Stimulated activated CD4-positive, alpha-beta T cell treated with anti-CD3 and anti-CD28 coated beads, Interleukin-2, amount 100 ng/mL, for 24 hours (primary cell): ENCODE measurements at places on chromosomes 1 and 21.

GRCh38 chr1:86176226-86176625, 19.7 kb upstream of the COL24A1 start:
- DNase-seq = no peak

DNA sequence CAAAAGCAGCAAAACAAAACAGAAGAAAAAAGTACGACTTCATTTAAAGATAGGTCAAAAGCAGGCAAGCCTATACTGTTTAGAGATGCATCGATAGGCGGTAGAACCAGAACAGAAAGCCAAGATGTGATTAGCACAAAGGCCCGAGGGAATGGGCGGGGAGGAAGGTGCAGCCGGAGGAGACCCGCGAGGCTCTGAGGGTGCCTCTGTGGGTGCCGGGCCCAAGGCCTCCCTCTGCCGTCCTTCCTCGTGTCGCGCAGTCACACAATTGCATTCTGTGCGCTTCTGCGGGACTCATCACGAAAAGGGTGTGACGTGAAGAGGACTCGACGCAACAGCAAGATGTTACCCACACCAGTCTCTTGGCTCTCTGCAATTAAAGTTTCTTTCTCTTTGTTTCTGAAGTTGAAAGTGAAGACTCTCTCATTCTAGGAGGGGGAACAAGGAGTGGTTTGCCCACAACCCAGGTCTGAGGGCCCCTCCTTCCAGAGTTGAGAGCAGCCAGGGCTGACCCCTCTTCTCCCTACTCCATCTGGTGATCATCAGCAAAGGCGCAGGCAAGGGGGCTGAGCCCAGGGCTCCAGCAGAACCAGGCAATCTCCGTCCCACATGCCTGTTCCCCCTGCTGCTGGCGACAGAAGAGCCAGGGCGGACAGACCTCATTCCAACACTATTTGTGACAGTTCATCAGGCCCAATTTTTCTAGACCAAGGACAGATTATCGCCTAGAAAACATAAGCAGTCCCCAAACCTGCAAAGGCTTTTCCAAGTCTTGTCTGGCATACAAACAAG, 41.0 kb downstream of the NPHP4 start:
- DNase-seq = no peak

GRCh38 chr1:160954158-160955104, at the start of gene ITLN2:
Gene ITLN2 (minus strand): TSS chr1:160954809. CDS start chr1:160954741, 68 bp downstream.
- DNase-seq = peak; percentile 49

DNA sequence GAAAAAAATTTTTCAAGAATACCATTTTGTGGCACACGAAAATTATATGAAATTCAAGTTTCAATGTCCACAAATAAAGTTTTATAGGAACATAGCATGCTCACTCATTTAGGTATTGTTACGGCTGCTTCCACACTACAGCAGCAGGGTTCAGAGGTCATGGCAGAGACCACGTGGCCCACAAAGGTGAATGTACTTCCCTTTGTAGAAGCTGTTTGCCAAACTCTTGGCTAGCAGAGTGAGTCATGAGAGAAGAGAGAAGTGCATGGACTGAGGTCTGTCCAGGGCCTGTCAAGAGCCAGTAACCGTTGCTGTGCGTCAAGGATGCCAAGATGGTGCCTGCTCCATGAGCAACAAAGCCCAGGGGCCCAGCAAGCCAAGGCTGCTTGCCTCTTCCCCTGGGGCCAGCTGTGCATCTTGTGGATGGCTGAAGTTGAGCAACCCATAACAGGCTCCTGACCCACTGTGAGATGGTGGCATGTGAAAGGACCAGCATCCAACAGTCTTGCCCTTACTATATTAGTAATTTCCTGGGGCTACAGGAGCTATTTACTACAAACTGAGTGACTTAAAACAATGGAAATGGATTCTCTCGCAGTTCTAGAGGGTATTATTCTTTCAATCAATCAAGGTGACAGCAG, 64.8 kb upstream of the ATP5PO start:
- no peak for DNase-seq

DNA sequence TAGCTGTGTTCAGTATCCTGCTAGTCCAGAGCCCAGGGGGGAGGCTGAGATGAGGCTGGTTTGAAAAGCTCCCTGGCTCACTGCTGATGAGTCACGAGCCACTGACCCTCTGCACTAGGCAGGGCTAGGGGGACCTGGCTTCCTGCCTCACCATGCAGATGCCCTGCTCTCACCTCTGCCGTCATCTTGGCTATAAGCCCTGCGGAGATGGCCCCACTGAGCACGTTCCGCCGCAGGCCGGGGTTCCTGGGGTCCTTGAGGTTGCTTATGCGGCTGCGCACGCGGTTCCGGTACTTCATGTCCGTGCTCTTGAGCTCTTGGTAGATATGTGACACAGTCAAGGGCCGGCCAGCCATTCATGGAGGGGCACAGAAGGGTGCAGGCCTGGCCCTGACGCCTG, 24.1 kb upstream of the ZNF436 start:
- no peak for DNase-seq

GRCh38 chr1:54583871-54584270, 35.8 kb downstream of the ACOT11 start:
- no peak for DNase-seq

GRCh38 chr1:178612261-178612660, 99.4 kb downstream of the TEX35 start:
- no peak for DNase-seq

DNA sequence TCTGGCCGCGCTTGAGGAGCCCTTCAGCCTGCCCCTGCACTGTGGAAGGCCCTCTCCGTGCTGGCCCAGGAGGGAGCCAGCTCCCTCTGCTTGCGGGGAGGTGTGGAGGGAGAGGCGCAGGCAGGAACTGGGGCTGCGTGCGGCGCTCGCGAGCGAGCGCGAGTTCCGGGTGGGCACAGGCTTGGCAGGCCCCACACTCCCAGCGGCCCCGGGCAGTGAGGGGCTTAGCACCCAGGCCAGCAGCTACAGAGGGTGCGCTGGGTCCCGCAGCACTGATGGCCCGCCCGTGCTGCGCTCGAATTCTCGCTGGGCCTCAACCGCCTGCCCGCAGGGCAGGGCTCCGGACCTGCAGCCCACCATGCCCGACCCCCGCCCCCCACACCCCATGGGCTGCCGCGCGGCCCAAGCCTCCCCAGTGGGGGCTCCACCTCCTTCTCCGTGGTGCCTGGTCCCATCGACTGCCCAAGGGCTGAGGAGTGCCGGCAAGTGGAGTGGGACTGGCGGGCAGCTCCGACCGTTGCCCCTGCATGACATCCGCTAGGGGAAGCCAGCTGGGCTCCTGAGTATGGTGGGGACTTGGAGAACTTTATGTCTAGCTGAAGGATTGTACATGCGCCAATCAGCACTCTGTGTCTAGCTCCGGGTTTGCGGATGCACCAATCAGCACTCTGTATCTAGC, 46.0 kb downstream of the COL24A1 start:
- DNase-seq = no peak

DNA sequence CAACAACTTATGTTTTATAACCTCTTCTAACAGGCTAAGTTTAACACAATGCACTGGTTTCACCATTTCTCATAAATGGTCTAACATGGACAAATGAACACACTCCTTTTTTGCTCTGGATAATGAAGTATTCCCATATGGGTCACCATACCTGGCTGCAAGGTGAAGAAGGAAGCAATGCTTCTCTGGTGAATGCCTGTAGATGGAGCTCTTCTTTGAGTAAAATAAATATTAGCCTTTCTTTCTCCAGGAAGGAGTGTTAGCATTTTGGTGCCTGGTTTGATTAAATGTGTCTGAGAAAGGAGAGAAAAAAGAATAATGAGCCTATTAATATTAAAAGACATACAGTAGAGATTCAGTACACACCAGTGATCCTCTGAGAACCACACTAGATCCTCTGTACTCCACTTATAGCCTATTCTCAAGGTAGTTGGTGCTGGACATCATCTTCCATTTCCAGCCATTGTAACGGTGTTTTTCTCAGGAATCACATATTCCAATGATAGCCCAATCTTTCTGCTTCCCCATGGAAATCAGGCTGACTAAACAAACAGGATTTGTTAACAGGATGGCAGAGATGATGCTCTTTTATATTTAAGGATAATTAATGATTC, 17.6 kb downstream of the MTFR1L start:
- no peak for DNase-seq

- no peak for DNase-seq
Measured at GRCh38 chr1:69738458-69739250, 170.9 kb downstream of the LRRC7 start.

DNA sequence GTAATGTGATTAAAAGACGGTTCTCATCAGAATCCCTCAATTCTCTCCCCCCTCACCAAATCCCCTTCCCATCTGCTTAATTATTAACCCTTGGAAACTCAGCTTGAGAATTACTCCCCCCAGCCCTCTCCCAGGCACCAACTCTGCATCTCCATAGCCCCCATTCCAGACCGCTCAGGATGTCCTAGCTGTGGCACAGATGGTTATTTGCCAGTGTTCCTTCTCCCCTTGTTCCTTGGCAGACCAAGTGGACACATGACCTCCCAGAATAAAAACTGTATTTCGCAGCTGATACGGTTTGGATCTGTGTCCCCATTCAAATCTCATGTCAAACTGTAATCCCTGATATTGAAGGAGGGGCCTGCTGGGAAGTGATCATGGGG, 14.6 kb downstream of the HENMT1 start:
- no peak for DNase-seq
